DND-41 (cell line): ENCODE measurements at places on chromosomes 2 and 18.

DNA sequence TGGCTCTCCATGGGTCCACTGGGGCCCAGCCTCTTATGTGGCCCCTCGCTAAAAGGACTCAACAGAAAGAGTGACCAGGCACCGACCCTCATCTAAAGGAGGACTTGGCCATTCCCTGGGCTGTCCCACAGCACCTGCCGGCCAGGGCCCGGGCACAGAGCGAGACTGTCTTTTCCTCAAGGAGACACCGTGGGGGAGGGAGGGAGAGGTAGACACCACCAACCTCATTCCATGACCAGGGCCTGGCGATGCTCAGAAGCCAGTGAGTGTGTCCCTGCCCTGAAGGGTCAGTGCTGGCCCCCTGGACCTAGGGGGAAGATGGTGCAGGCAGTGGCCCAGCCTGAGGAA is 39.8 kb upstream of the ALPP start:
- DNase-seq: no peak

DNA sequence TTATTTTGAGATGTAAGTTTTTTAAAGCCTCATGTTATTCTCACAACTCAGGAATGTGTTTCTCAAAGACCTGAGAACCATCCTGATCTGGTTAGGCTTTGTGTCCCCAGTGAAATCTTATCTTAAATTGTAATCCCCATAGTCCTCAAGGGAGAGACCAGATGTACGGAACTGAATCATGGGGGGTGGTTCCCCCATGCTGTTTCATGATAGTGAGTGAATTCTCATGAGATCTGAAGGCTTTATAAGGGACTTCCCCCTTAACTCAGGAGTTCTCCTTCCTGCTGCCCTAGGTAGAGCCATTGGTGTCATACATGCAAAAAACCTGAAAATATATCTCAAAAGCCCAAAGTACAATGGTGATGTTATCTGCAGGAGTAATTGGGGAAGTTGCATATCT is 836.7 kb downstream of the CBLN2 start:
- no peak for DNase-seq

GRCh38 chr2:11421863-11422490 is 44.0 kb downstream of the E2F6 start:
- DNase-seq: no peak

DNA sequence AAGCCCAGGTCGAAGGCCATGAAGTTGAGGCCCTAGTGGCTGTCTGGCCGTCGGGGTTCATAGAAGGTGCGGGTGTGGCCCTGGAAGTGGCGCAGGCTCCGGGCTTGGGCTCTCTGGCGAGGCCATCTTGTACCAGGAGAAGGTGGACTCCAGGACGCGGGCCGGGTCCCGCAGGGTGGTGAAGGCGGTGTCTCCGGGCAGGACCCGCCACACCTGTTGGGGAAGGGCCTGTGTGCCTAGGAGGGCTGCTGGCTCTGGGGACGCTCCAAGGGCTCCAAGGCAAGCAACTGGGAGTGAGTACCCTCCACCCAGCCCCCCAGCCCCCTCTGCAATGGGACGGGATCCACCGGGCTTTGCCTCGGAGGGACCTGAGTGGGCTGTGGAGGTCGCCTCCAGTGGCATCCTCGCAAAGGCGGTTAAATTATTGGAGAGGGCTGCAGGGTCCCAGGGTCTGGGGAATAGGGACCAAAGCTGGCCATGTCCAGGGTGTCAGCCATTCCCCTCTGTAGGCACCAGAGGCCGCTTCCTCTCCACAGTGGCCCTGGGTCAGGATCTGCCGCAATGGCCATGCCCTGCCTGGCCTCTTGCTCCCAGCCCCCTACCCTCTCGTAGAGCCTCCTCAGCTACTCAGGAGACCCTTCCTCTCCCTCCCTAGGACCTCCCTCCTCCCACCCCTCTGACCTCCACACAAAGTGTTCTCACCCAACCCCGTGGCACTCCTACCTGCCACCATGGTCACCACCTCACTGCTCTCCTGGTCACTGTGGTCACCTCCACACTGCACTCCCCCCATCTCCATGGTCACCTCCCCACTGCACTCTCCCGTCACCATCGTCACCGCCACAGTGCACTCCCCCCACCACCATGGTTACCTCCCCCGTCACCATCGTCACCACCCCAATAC is 10.3 kb downstream of the AQP12A start:
- DNase-seq: no peak

GRCh38 chr18:45817543-45817942 is 7.9 kb upstream of the SIGLEC15 start:
- no peak for DNase-seq

GRCh38 chr18:6069539-6069938 is 174.2 kb upstream of the TMEM200C start:
- DNase-seq: no peak

DNA sequence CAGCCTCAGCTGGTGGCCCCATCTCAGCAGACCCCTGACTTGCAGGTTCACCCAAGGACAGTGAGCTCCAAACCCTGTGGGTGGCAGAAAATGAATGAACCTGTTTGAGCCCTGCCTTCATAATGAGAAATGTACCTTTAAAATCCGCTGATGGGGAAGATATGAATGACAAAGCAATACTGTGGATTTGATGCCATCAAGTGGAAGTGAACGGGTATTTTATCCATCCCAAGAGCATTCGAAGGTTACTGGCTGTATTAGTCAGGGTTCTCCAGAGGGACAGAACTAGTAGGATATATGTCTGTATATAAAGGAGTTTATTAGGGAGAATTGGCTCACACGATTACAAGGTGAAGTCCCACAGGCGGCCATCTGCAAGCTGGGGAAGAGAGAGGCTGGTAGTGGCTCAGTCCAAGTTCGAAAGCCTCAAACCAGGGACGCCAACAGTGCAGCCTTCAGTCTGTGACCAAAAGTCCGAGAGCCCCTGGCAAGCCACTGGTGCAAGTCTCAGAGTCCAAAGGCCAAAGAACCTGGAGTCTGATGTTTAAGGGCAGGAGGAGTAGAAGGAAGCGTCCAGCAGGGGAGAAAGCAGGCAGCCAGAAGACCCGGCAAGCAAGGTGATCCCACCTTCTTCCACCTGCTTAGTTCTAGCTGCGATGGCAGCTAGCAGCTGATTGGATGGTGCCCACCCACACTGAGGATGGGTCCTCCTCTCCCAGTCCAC is 32.1 kb downstream of the TOGARAM2 start:
- no peak for DNase-seq

DNA sequence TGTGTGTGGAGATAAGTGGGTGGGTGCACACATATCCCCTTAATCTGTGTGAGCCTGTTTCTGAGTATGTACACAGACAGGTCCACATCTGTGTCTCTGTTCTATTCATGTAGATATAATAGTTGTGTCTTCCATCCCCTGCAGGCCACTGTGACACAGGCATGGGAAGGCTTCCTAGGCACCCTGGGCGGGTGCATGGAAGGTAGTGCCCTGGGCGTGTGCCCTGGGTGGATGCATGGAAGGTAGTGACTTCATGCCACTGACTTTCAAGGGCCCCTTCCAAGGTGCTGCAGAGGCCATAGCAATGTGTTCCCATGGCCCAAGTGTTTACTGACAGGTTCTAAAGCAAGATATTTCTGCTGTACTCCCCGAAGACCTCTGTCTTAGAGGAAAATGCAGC is 462.5 kb upstream of the HS6ST1 start:
- DNase-seq: no peak

DNA sequence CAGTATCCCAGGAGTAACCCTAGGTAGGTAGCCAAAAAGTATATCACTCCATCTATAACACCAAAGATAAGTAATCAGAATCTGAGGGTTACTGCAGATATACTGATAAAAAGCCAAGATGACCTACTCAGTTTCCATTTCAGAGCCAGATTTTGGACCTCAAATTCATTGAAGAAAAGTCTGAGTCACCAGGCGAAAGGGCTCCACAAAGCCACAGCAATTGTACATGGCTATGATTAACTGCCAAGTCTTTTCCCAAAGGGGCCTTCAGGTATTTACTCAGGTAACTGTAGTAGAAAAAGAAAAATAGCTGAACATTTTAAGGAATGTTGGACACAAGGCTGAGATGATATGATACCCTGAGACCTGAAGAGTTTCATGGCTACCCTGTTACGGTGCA is 75.6 kb upstream of the KCNH7 start:
- DNase-seq: no peak

GRCh38 chr2:41079011-41079410 is 627.1 kb upstream of the SLC8A1 start:
- DNase-seq: no peak

DNA sequence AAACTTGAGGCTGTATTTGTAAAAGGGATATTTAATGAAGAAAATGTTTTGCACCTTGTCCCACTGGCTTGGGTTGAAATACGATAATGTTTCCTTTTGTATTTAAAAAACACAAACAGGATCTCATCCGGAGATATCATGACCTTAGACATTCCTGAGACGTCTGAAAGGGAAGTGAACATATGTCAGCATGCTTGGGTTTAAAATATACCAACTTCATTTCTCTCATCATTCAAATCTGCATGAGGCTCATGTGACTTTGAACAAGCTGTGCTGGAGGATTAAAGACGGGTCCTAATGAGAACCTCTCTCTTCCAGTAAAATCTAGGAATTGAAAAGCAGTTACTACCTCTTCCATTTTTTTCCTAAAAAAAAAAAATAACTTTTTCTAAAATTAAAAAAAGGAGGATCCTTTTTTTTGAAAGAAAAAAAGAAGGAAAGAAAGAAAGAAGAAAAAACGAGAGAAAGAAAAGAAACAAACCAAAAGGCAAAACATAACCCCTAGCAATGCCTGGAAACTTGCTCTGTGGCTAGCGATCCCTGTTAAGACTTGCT is 106.8 kb upstream of the ZFP36L2 start:
- DNase-seq: no peak

DNA sequence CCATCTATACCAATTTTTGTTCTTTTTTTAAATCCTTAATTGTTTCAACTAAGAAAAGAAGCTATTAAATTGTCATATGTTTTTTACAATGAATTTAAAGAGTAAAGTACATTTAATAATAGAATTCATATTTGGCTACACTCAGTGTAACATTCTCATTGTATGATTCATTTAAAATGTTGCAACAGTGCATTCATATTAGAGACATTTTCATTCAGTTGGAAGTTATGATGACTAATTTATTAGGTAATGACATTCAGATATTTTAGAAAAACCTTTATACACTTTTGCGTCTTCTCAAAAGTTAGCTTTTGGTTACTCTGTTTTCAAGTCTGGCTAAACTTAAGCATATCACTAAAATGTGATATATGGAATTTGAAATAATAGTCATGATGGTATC is 887.5 kb upstream of the NRXN1 start:
- no peak for DNase-seq

- no peak for DNase-seq
Measured at GRCh38 chr2:240811346-240812300, 8.4 kb downstream of the KIF1A start.

- peak; percentile 4 for DNase-seq
Measured at GRCh38 chr2:102975996-102976975, 214.5 kb downstream of the TMEM182 start.

DNA sequence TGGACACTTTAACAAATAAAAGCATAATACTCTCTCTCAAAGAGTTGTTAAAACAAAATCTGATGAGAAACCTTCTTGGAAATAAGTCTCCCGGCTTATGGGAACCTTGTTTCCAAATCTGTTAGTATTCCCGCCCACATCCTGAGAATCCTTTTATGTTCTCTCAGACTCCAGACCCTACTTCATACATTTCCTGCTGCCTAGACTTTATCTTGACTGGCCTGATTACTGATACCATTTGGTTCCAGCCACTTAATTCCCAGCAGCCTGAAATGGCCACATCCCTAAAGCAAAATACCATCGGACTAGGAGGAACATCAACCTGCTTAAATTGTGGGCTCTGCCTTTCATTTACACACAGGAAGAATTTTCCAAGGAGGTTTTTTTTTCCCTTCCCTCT is 79.1 kb upstream of the CYP1B1 start:
- no peak for DNase-seq

- no peak for DNase-seq
Measured at GRCh38 chr2:224994242-224994823, 47.9 kb downstream of the DOCK10 start.

GRCh38 chr2:148989882-148990493 is 48.5 kb upstream of the LYPD6B start:
- DNase-seq: peak; percentile 46

GRCh38 chr2:152525277-152525838 is 190.4 kb downstream of the FMNL2 start:
- no peak for DNase-seq

GRCh38 chr2:6314218-6314960 is 551.3 kb downstream of the CMPK2 start:
- DNase-seq: no peak

- no peak for DNase-seq
Measured at GRCh38 chr18:23689031-23689615, at the start of gene LAMA3. Gene LAMA3, plus strand, starts transcription at chr18:23689453. Its CDS starts 231 bp downstream, at chr18:23689684.

GRCh38 chr2:71223767-71224333 is 3.1 kb downstream of the PAIP2B start:
- DNase-seq: no peak

- DNase-seq: no peak
Measured at GRCh38 chr2:212962691-212963090, 188.7 kb downstream of the IKZF2 start.

GRCh38 chr2:27354597-27354927 is 2.0 kb downstream of the GTF3C2 start:
- DNase-seq: no peak

DNA sequence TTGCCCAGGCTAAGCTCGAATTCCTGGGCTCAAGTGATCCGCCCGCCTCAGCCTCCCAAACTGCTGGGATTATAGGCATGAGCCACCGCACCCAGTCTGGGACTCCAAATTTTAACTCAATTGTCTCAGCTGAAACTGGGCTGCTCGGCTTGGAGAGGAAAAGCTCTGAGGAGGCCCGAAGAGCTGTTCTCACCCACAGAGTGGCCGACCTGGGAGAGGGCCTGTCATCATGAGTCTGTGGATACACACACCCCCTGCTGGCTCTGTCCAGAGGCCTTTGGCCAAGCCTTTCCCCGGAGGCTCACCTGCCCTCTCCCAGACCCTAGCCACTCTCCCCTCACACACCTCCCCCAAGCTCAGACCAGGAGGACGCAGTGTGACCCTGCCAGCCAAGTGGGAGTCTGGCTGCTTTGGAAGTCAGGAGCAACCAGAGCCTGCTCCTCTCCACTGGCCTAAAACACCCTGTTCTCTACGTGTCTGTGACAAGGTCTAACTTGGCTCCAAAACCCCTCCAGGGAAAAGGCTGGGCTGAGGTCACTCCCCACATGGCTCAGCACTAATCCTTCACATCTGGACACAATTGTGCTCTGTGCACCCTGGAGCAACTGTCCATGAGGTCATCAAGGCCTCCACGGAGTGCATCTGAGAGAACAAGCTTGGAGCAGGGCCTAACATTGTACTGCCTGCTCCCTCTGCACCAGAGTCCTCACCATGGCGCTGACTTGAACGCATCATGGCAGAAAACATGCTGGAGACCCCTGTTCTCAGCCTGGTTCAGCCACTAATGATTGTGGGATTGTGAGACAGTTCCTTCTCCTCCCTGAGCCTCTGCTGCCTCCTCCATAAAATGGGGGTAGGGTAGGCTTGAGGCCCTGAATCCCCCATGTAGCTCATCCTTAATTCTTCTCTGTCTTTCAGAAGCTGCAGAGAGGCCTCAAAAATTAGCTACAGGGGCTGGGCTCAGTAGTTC is 49.9 kb upstream of the RAB6C start:
- DNase-seq: no peak
